Stimulated activated CD4-positive, alpha-beta T cell treated with anti-CD3 and anti-CD28 coated beads, Interleukin-1b, Interleukin-23, amount 100 ng/mL, for 24 hours (primary cell): ENCODE measurements at places on chromosomes 12 and 14.

DNA sequence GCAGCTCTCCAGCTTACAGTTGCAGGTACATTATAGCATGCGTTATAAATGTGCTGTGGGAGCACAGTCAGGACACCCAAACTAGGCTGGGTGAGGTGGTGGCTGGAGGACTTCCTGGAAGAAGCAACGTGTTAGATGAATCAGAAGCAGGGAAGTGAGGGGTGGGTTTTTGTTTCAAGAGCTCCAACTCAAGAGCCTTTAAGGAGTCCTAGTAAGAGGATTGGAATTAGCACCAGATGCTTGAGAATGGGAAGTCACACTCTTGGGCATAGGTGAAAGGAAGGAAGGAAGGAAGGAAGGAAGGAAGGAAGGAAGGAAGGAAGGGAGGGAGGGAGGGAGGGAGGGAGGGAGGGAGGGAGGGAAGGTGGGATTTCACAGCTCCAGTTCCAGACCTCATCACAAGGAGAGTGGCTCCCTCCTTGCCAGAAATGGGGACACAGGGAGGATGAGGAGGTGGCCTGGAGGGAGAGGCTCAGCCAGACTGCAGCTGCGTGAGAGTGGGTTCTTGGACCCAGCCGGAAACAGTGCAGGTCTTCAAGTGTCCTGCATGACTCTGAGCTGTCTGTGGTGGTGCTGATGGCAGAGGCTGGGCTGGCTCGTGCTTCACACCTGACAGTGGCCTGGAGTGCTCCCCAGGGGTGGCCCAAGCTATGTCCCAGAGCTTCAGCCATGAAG is 115.7 kb upstream of the GSC start:
- DNase-seq: no peak

DNA sequence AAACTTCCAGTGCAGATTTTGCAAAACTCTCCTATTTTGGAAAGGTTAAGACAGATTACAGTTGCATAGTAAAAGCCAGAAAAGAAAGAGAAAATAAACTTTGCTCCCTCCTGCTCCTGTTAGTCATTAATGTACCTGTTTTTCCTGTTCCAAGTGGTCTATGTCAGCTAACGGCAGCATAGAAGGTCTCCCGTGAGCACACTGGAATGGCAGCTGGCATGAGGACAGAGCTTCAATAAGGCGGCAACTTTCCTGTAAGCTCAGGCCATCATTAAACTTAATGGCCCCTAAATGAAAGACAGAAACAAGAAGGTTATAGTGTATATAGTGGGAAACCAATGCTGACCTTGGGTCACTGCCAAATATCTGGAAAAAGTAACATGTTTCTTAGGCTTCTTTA is 16.0 kb downstream of the EIF2B2 start:
- DNase-seq: no peak

DNA sequence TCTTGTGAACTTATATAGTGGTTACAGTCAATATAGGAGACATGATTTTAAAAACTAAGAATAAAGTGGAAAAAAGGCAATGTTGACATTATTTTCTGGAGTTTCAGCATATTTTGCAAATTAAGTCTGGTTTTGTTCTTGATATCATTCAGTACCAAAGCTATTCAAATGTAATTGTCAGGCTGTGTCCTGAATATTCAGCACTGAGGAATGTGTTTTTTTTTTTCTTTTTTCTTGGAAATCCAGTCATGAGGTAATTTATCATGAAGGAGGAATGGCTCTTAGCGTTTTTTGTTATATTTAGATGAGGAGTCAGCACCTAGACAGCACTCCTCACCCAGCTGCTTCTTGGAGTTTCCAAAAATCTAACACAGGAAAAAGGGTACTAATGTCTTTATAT is 225.5 kb downstream of the CCDC91 start:
- no peak for DNase-seq

DNA sequence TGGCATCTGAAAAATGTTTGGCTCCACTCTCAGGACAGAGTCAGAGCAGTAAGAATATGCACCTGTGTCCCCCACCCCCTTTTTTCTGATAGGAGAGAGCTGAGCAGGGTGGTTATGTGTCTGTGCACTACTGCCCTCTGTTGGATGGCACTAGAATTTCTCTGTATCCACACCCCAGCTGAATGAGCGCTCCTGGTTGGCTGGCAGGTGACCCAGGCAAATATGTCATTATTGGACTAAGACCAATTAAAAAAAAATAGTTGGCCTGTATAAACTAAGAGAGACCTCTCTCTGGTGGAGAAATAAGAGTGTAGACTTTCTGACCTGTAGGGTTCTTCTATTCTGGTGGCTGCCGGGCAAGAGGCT is 107.0 kb downstream of the PTCSC3 start:
- peak; percentile 3 for DNase-seq

DNA sequence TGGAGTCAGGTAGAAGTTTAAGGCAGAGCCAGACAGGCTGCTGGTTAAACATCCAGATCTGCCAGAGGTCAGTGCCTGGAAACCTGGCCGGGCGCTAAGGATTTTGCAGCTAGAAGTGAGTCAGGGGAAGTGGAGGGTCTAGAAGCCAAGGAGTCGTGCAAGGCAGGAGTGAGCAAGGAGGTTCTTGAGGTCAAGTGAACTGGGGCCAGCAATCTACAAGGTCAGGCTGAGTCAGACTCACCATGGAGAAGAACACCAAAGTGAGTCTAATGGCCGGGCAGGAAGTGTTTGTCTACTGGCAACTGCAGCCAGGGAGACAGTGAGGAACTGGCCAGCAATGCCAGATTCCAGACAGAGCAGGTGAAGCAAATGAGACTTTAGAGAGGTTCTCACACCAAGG is 628.2 kb downstream of the ETNK1 start:
- no peak for DNase-seq

- no peak for DNase-seq
Observed at GRCh38 chr14:28097585-28097984, 669.0 kb upstream of the FOXG1 start.

DNA sequence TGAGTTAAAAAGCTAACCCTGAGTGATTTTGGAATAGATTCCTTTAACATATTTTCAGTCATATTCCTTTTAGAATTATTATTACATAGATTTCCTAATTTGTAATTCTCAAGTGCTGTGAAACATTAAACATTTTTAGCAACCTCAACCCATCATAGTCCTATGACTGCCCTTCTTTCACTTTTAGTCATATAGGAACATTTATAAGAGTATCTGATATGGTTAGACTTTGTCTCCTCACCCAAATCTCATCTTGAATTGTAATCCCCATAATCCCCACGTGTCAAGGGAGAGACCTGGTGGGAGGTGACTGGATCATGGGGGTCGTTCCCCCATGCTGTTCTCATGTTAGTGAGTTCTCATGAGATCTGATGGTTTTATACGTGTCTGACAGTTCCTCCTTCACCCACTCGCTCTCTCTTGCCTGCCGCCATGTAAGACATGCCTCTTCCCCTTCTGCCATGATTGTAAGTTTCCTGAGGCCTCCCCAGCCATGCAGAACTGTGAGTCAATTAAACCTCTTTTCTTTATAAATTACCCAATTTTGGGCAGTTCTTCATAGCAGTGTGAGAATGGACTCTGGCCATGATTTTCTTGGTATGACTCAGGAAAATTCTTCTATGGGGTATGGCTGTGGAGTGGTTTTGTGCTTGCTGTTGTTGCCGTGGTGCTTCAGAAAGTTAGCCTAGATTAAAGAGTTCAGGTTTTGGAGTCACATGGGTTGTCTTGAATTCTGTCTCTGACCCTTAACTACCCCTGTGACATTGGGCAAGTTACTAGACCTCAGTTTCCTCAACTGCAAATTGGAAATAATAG is 83.9 kb downstream of the FUT8 start:
- no peak for DNase-seq

DNA sequence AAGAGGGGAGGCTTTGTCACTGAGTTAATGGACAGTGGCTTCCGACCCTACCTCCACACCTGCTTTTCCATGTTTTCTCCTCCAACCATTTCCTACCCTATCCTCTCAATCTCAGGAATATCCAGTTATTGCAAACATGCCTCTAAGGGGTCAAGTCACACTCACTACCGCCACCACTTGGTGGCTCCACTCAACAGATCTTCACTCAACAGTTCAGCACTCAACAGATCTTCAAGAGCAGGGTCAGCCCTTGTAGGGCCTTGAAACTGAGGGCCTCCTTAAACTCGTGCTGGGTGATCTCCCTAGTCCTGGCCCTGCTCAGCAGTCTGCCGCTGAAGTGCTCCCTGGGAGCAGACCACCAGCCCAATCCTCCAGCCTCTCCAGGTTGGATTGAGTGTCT is 14.2 kb downstream of the ZNF641 start:
- DNase-seq: no peak
